Activated CD8-positive, alpha-beta memory T cell treated with anti-CD3 and anti-CD28 coated beads, Interleukin-2, amount 10 ng/mL, durations not matched to agents 7 days and 5 days (primary cell): ENCODE measurements at places on chromosomes 11 and 22. TPM values are rescaled to one million over a fixed set of nuclear protein-coding genes. Genes with fewer than 3 reads are reported as not detected.

Gene OR56A1
- total RNA-seq, result not detected

Gene YPEL4
- total RNA-seq, result 0.42 TPM

Gene MS4A4A
- not detected for total RNA-seq

Gene MS4A15
- total RNA-seq, result not detected

Gene PHLDB1
- total RNA-seq, result 1.3 TPM

Gene B4GALNT4
- 0.32 TPM for total RNA-seq

Gene TMPRSS4
- total RNA-seq, result 0.12 TPM

Gene PHF21B
- total RNA-seq, result 0.93 TPM

Gene PPFIBP2
- 10.0 TPM for total RNA-seq

Gene MMP8
- total RNA-seq, result not detected

DNA sequence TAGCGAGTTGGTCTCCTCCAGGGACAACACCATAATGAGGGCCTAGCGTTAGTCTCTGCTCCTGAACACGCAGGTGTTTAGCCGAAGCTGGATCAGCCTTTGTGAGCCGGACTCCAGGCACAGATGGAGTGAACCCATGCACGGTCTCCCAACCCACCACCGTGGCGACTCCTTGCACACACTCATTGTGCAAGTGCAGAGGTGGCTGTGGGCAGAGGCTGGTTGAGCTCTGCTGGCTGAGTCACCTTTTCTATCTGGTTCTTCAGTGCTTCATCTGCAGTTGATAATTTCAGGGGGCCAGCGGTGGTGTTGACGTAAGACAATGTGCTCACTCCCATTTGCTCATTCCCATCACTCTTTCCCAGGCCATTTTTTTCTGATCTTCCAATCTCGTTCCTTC, 72.1 kb upstream of the SLC22A12 start:
- no peak for DNase-seq
- no peak overlapping the region for H3K27ac ChIP-seq
- no peaks in the 10 kb centered on the region for H3K36me3 ChIP-seq
- H3K27me3 ChIP-seq, result peaks cover 30% of the 10 kb centered on the region

DNA sequence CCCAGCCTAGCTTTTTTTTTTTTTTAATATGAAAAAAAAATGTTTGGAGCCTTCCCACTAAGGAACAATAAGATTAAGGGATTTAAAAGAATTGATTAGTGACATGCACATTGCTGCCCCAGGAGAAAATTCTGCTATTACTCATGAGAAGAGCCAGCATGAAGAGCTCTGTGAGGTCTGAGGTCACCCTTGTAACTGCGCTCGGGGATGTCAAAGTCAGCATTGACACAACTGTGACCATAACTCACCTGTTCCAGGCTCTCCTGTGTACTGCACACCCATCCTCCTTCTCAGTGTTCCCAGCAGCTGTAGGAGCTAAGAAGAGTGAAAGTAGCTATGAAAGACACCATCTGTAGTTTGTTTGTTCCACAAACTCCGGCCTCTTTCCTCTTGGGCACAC, 109.8 kb upstream of the FGF3 start:
- H3K4me1 ChIP-seq, result peaks cover 2% of the 10 kb centered on the region
- no peak overlapping the region for H3K27ac ChIP-seq
- H3K27me3 ChIP-seq, result peaks cover 36% of the 10 kb centered on the region
- no peak overlapping the region for H3K4me3 ChIP-seq
- no peak for DNase-seq

- DNase-seq, result no peak
- H3K27me3 ChIP-seq, result peaks cover 18% of the 10 kb centered on the region
- no peaks in the 10 kb centered on the region for H3K36me3 ChIP-seq
Measured at GRCh38 chr11:6894097-6894496, 1.8 kb upstream of the OR2D2 start.

DNA sequence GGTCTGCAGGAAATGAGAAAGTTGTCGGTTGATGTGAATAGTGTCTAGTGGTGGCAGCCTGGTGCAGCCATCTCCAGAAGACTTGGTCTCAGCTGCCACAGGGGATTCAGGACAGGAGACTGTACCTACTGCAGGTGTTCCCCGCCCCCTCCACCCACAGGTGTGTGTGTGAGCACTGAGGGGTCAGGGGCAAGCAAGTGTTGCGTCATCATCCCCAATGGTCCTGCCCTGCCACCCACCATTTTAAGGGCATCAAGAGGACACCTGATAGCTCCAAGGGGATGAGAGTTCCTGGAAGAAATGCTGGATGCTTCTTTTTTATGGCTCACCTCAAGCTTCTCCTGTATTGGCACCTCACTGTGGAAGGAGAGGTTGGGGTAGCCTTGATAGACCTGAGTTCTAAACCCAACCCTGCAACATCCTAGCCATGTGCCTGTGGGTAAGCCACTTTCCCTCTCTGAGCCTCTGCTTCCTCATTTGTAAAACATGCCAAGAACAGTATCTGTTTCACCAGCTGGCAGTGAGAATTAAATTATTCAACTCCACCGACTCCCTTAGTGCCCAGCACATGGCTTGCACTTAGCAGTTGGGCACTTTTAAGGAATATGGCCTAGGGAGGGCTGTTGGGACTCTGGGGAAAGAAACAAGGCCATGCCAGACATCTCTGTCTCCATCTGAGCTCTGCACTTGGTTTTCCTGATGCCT, 6.1 kb downstream of the C11orf91 start:
- H3K4me1 ChIP-seq, result peaks cover 5% of the 10 kb centered on the region
- H3K36me3 ChIP-seq, result no peaks in the 10 kb centered on the region
- DNase-seq, result no peak

DNA sequence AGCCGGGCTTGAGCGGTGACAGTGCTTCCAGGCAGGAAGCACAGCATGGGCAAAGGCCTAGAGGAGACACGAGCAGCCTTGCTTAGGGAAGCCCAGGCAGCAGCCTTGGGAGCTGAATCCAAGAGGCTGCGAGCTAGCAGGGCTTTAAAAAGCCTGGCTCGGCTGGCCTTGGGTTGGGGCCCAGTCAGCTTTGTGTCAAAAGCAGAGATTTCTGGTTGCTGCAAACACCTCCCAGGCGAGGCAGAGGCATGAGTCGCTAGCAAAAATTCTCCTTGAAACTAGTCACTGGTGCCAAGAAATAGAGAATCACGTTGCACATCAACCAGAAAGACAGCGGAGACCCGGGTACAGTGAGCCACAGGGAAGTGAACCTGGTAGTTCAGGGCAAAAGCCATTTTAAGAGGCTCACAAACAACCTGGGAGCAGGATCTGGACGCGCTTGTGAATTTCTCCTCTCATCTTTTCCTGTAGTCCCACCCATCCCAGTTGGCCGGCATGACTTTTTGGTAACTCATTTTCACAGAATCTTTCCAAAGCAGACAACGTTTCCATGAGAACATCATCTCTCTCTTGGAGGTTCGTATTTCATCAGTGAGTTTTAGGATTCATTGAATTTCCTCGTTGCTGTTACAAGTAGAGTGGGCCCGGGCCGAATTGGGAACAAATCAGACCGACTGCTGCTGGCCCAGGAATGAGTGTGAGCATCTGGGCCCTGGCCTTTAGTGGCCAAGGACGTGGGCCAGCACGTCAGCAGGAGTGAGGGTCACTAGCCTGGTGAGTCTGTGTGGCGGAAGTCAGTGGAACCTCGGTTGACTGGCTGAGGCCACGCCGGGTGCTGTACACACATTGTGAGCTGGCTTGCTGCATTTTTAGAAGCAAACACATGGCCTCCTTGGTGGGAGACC, 16.4 kb upstream of the FGF4 start:
- no peak for DNase-seq
- no peak overlapping the region for H3K27ac ChIP-seq
- no peaks in the 10 kb centered on the region for H3K4me1 ChIP-seq
- H3K4me3 ChIP-seq, result no peak overlapping the region

DNA sequence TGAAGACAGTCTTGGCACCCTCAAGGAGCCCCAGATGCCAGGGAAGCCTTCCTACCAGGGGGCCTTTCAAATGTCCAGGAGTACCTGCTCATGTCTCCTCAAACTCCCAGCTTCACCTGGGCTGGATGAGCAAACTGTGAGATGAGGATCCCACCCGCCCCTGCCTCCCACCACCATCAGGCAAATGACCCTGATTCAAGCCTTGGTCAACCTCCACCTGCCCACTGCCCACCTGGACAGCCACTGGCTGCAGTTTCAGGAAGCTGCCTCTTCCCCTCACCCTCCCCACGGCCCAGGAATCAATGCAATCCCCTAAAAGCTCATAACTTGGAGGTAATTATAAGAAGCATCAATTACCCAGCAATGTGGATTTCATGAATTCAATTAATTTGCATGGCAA, 122.7 kb downstream of the BUD13 start:
- H3K4me1 ChIP-seq, result no peaks in the 10 kb centered on the region
- peaks cover 11% of the 10 kb centered on the region for H3K27me3 ChIP-seq
- no peak overlapping the region for H3K4me3 ChIP-seq
- H3K27ac ChIP-seq, result no peak overlapping the region
- no peaks in the 10 kb centered on the region for H3K36me3 ChIP-seq
- no peak for DNase-seq

- no peak overlapping the region for H3K27ac ChIP-seq
- no peaks in the 10 kb centered on the region for H3K4me1 ChIP-seq
- no peak overlapping the region for H3K4me3 ChIP-seq
- no peak for DNase-seq
- no peaks in the 10 kb centered on the region for H3K36me3 ChIP-seq
- no peaks in the 10 kb centered on the region for H3K27me3 ChIP-seq
Measured at GRCh38 chr22:33625959-33626358, 294.3 kb downstream of the LARGE1 start.

DNA sequence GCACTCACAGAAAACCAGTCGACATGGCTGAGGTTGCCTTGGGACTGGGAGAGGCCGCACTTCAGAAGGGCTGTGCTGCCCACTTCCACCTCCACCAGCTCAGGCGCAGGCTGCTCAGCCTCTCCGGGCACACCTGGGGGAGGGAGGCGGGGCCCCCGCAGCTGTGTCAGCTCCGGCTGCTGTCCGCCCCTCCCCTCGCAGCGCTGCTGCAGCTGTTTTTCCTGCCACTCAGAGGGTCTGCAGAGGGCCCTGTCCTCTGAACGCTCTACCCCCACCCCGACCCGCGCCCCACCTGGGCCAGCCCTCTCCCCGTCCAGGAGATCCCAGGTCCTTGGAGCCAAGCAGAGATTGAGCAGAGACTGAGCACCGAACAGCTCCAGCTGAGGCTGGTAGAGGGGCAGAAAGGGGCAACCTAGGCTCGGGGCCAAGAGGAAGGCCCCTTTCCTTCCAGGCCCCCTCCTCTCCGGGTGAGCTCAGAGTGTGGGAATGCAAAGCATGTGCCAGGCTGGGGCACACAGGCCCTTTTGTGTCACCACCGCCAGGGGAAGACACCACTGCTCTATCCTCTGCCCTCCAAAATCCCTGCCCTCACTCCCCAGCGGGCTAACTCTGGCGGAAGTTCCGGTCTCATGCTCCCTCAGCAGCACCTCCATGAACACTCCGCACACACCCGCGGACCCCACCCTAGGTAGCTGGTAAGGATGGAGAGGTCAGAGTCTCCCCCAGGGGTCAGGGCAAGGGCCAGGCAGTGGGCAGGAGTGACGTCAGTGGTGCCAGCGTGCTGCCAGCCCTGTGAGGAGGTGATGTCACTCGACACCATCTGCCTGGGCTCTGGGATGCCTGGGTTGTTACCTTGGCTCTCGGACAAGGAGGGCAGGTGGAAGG, 1.6 kb downstream of the MCAM start:
- H3K36me3 ChIP-seq, result no peaks in the 10 kb centered on the region
- H3K4me3 ChIP-seq, result peak overlapping the region; percentile 49
- peaks cover 25% of the 10 kb centered on the region for H3K4me1 ChIP-seq
- no peak for DNase-seq
- no peak overlapping the region for H3K27ac ChIP-seq

- H3K36me3 ChIP-seq, result no peaks in the 10 kb centered on the region
- H3K27me3 ChIP-seq, result peaks cover 53% of the 10 kb centered on the region
- H3K27ac ChIP-seq, result no peak overlapping the region
- DNase-seq, result no peak
- no peak overlapping the region for H3K4me3 ChIP-seq
Measured at GRCh38 chr22:29433856-29434255, 4.5 kb upstream of the RFPL1 start.

GRCh38 chr11:106172386-106172991, 95.0 kb downstream of the AASDHPPT start:
- DNase-seq, result no peak
- no peaks in the 10 kb centered on the region for H3K4me1 ChIP-seq
- no peaks in the 10 kb centered on the region for H3K36me3 ChIP-seq
- H3K27ac ChIP-seq, result no peak overlapping the region
- H3K4me3 ChIP-seq, result no peak overlapping the region

DNA sequence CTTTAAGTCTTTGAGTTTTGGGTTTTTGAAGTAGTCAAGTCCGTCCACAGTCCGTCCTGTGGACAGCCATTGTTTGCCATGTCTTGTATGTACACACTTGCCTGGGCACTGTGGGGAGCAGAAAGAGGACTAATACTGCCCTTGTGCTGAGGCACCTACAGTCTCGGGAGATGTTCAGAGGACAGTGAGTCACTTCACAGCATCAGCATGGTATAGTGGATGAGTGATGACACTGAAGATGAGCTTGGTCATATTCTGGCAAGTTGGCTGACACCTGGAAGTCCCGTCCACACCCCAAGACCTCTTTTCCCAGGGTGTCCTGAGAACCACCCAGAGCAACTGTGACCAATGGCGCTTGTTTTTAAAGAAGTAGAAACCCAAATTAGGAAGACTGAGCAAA, 29.2 kb downstream of the NF2 start:
- DNase-seq, result no peak
- H3K4me1 ChIP-seq, result peaks cover 19% of the 10 kb centered on the region
- no peak overlapping the region for H3K27ac ChIP-seq
- H3K36me3 ChIP-seq, result peaks cover 2% of the 10 kb centered on the region
- no peaks in the 10 kb centered on the region for H3K27me3 ChIP-seq
- no peak overlapping the region for H3K4me3 ChIP-seq

DNA sequence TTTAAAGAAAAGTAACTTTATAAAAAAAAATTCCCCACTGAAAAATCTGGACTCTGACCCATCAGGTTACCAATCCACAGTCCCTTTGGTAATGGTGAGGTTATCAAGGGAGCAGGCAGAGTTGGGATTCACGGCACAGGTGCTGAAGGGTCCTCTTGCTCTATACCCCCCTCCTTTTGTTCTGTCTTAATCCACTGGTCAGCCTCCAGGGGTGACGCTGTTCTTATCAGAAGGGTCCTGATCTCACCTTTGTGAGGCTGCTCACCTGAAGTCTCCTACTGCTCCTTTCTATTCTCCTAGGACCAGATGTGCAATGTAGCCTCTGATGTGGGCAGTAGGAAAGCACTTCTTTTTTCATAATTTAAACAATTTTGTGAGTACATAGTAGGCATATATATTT, 80.6 kb upstream of the E2F8 start:
- DNase-seq, result no peak
- peaks cover 37% of the 10 kb centered on the region for H3K27me3 ChIP-seq
- no peak overlapping the region for H3K4me3 ChIP-seq
- no peaks in the 10 kb centered on the region for H3K4me1 ChIP-seq
